ENCODE measurements at places on chromosomes 16 and 17.

GRCh38 chr17:15404106-15405057, 63.0 kb upstream of the TEKT3 start:
- no peak for DNase-seq

GRCh38 chr17:2400877-2401425, at the start of gene MNT:
Gene MNT, minus strand, starts transcription at chr17:2401060. Its CDS starts 348 bp downstream, at chr17:2400712.
- DNase-seq, result peak; percentile 91

- DNase-seq, result no peak
Observed at GRCh38 chr17:7688808-7689316, 585 bp downstream of the WRAP53 start.

DNA sequence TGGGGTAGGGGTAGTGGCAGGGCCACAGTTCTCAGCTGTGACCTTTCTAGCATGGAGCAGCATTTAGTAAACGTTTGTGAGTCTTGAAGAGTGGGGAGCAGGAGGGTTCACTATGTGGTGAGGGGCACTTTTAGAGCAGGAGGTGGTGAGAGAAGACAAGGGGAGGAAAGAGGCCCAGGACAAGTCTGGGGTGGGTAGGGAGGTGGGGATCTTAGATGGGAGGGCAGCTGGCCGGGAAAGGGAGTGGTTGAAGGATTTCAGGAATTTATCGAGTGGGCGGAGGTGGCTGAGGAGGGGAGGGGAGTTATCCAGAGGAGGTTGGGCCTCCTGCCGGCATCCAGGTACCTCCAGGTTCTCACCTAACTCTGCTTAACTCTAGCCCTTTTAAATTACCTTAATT, 1.9 kb downstream of the CLEC16A start:
- DNase-seq, result no peak

- DNase-seq, result no peak
Observed at GRCh38 chr16:11797957-11798299, 870 bp upstream of the ZC3H7A start.

GRCh38 chr17:39608142-39608981, 642 bp upstream of the NEUROD2 start:
- no peak for DNase-seq

- DNase-seq, result no peak
Observed at GRCh38 chr17:3893720-3894116, 865 bp upstream of the CAMKK1 start.

GRCh38 chr17:48392857-48393256, 37.2 kb downstream of the SKAP1 start:
- no peak for DNase-seq

GRCh38 chr17:35117984-35118383, 1.7 kb downstream of the RAD51D start:
- DNase-seq, result no peak

- DNase-seq, result no peak
Observed at GRCh38 chr16:27253526-27253930, 15.0 kb downstream of the NSMCE1 start.

- no peak for DNase-seq
Observed at GRCh38 chr16:31344712-31345111, 10.3 kb upstream of the ITGAX start.

- no peak for DNase-seq
Observed at GRCh38 chr16:19691161-19691711, 26.8 kb downstream of the KNOP1 start.

DNA sequence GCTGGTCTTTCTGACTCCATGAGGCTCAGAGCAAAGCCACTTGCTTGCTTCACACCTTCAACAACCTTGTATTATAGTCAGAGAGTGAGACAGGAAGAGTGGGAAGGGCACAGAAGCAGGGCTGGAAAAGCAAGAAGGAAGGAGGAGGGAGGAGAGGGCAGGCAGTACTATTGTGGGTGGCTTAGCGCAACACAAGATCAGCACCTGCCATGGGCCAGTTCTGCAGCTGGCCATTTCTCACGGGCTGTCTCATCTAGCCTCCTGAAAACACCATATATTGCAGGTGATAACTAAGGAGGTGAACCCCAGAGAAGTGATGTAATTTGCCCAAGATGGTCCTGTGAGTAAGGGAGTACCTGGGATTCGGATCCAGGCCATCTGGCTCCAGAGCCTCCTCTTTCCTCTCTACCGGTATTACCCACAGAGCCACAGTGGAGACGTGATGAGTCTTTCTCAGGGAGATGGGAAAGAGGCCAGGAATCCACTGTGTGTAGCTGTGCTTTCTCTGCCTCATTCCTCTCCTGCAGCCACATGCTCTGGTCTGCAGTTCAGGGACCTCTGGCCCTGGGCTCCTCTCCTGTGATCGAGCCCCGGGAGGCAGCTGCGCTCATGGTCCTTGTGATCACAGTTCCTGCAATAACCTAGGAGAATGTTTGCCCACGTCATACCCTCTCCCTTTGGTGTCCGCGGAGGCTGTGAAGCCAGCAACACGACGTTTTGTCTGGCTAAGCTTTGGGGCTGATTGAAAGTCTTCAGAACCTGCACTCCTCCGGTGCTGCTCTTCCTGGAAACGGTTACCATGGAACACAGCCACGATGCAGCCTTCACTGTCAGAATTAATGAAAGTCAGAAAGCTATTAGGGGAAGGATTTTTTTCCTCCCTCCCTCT, 178.1 kb upstream of the CCL2 start:
- no peak for DNase-seq

GRCh38 chr16:72064361-72064894, 1.4 kb downstream of the HPR start:
- DNase-seq, result no peak

DNA sequence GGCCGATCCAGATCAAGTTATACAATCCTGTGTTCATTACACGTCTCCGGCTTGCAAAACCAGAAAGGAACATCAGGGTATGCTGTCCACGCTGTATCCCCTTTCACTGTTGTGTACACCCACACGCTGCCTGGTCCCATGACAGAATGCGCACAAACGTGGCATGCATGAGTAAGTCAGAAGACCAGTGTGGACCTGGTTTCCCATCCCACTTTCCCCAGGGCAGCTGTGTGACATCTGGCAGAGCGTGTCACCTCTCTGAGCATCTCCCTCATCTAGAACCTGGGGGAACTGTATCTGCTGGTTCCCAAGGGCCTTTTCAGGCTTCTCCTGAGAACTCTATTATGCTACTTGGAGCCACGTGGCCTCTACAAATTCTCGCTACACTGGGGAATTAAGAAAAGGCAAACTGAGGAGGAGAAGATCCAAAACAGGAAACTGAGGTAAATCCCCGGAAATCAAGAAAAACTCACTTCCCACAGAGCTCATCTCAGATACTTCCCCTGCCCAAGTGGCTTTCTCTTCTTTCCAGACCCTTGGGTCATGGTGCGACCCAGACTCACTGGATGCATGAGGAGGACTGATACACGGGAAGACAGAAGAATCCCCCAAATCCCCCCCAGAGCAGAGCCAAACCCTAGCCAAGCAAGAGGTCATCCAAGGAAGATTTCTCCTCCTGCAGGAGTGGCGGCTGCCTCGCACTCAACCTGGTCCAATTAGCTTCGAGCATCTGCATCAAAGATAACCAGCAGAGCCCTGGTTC, 139.3 kb downstream of the GAS7 start:
- no peak for DNase-seq

GRCh38 chr16:81432937-81433557, 11.6 kb upstream of the CMIP start:
- DNase-seq, result no peak

DNA sequence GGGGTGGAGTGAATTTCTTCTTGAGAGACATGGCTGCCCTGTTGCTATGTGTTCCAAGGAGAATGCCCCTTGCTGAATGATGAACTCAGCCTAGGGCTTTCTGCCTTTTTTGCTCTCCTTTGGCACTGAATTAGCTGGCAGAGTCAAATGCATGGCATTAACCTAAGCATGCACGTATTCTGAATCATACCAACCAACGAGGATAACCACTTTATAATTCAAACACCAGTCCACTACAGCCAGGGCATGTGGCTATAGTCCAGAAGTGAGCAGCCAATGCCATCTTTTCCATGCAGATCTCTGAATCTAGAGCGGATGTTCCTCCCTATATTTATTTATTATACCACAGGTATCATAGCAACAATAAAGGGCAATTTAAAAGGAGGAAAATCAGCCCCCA, 15.7 kb downstream of the TMIGD1 start:
- no peak for DNase-seq

GRCh38 chr17:77369544-77369971, 228.8 kb downstream of the SEC14L1 start:
- DNase-seq, result no peak

DNA sequence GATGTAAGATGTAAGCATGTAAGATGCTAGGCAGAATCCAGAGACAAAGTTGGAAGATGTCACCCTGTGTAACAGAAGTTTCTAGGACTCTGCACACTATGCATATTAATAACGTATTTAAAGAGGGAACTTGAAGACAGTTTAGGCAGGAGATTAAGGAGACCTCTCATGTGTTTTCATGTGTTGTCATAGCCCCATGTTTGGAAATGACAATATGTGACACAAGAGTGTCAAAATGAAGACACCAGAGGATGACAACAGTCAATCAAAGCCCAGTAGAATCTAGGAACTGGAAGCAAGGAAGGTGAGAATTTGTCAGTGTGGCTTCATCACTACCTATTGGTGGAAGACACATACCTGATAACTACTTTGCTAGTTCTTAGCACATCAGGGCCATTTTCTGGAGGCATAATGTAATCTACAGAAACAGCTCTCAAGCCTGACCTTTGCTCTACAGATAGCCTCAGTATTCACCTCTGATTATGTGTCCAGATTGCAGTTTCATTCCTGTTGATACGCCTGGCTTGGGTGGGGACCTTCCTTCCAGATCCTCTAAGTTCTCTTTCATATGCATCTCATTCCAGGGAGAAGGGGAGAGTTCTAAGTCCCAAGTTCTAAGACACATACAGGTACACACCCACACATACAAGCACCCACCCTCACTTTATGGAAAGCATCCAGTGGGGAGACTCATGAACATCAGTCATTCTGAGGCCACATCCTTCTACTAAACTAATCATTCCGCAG, 26.3 kb downstream of the PMP22 start:
- no peak for DNase-seq

DNA sequence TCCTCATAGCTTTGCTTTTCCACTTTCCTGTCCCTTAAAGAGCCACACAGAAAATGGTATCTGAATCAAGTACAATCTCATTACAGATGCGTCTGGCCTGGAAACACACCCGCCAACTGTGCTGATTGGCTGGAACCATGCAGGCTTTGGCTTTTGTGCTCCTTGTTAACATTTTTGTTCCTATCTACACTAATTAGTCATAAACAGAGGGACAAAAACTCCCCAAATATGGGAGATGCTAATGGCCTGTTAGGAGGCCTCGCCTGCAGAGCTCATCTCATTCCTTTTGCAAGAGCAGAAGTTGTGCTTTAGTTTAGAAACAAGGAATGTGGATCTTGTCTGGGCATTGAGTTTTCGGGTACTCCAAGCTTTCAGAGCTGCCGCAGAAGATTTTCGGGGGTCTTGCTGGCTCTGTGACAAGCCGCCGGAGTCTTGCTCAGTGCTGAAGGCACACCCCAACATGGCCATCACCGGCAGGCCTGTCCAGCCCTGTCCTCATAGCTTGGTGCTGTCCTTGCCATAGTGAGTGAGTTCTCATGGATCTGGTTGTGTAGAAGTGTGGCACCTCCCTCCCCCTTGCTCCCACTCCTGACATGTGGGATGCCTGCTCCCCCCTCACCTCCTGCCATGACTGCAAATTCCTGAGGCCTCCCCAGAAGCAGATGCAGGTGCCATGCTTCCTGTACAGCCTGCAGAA, 69.8 kb downstream of the METRNL start:
- no peak for DNase-seq

DNA sequence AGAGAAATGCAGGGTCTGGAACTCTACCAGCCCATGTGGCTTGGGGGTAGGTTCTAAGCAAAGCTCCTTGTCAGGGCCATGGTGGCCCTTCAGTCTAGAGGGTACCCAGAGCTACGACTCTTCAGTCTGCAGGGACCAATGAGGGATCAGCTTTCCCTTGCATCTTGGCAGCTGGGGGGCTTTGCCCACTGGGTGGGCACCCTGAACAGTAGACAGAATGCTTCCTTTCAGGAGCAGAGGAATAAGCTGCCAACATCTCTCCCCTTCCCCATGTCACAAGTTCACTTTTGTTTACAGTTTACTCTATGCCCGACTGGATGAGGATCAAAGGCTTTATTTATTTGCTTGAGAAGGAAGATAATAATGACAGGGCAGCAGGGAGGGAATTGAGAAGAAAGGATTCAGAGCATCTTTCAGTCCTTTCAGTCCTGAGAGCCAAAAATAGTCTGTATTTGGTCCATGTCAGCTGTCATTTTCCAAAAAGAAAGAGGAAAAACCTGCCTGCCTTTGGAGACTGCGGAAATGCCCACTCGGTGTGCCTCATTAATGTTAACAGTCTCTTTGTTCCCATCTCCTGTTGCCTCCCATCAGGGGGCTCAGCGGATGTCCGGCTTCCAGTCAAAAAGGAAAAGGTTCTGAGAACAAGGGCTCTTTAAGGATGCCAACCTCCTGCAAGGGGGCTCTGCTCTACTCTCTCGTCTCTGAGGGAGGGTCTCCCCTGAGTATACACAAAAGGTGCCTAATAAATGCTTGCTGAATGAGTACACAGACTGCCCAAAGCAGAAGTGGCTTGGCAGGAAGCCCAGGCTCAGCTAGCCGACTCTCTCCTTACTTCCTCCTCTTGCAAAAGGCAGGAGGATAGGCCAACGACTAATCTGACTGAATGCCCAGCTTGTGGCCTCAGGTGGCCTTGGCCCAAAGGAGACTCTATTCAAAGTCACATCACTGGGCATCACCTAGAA, 17.1 kb downstream of the TRAF4 start:
- DNase-seq, result no peak

DNA sequence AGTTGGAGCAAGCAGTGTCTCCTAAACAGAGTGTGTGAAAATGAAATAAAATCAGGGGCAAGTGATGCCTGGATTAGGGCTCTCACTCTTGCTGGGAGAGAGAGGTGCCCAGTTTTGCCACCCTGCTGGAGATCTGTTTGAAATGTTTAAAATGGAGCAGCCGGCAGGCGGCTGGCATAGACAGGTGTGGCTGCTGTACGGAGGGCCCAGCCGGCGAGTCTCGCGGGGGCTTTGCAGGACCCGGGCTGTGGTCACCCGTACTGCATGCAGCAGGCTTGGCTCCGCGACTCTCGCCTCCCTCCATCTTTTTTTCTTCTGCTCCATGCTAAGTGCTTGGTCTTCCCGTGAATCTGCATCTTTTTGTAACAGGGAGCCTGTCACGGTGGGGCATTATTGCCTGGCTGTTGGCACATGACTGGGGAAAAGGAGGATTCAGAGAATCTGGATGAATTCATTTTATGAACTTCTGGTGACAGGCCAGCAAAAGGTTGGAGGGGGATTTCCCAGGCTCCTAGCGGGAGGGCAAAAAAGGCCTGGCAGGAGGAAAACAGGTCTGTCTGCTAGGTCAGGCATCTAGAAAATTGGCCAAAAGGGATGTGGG, 1.8 kb downstream of the ZNRF1 start:
- no peak for DNase-seq

GRCh38 chr17:17900615-17901520, 64.1 kb upstream of the SREBF1 start:
- DNase-seq, result no peak

GRCh38 chr17:37713624-37714023, 31.2 kb downstream of the HNF1B start:
- no peak for DNase-seq

- DNase-seq, result no peak
Observed at GRCh38 chr17:66306446-66306845, 4.0 kb downstream of the PRKCA start.
